ENCODE measurements at places on chromosomes 11 and 22. TPM values are rescaled to one million over a fixed set of nuclear protein-coding genes. Genes with fewer than 3 reads are reported as not detected.

DNA sequence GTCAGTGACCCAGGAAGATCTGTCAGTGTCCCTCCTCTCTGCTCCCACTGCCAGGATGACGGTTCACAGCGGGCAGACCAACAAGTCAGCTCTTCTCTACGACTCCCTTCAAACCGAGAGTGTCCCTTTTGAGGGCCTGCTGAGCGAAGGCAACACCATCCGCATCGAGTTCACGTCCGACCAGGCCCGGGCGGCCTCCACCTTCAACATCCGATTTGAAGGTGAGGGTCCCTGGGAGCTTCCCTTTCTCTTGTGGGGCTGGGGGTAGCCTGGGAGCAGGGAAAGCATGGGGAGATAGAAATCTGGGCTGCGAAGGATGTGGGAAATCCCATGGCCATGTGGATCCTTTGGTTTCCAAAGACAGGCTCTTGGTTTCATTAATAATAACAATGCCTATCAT, 118.4 kb upstream of the ASPHD2 start:
- H3K27me3 ChIP-seq: no peaks in the 10 kb centered on the region
- DNase-seq: no peak
- H3K36me3 ChIP-seq: no peaks in the 10 kb centered on the region
- no peak overlapping the region for H3K27ac ChIP-seq

GRCh38 chr11:17267576-17267975, 9.0 kb upstream of the NUCB2 start:
- DNase-seq: peak; percentile 1
- no peaks in the 10 kb centered on the region for H3K4me1 ChIP-seq
- H3K36me3 ChIP-seq: no peaks in the 10 kb centered on the region
- no peak overlapping the region for H3K4me3 ChIP-seq
- no peak overlapping the region for H3K27ac ChIP-seq
- no peaks in the 10 kb centered on the region for H3K27me3 ChIP-seq

GRCh38 chr11:31656051-31656450, 146.5 kb downstream of the ELP4 start:
- H3K27ac ChIP-seq: no peak overlapping the region
- no peaks in the 10 kb centered on the region for H3K36me3 ChIP-seq
- no peak for DNase-seq

- no peaks in the 10 kb centered on the region for H3K27me3 ChIP-seq
- H3K4me3 ChIP-seq: no peak overlapping the region
- peak; percentile 60 for DNase-seq
- no peaks in the 10 kb centered on the region for H3K36me3 ChIP-seq
- peaks cover 19% of the 10 kb centered on the region for H3K4me1 ChIP-seq
Measured at GRCh38 chr11:133425245-133425644, 107.1 kb downstream of the OPCML start.

- peak; percentile 37 for DNase-seq
- no peaks in the 10 kb centered on the region for H3K36me3 ChIP-seq
- peak overlapping the region; percentile 7 for H3K27ac ChIP-seq
- peaks cover 44% of the 10 kb centered on the region for H3K4me1 ChIP-seq
Measured at GRCh38 chr11:31141789-31142188, 227.8 kb downstream of the DCDC1 start.

GRCh38 chr11:75969626-75970308, 154.8 kb downstream of the UVRAG start:
- H3K4me3 ChIP-seq: no peak overlapping the region
- H3K27me3 ChIP-seq: no peaks in the 10 kb centered on the region
- no peak overlapping the region for H3K27ac ChIP-seq
- H3K36me3 ChIP-seq: no peaks in the 10 kb centered on the region

Gene PANX2
- polyA plus RNA-seq: 2.8 TPM

Gene MS4A15
- polyA plus RNA-seq: 0.14 TPM

Gene LAYN
- polyA plus RNA-seq: 7.9 TPM

Gene DGAT2
- 1.9 TPM for polyA plus RNA-seq

Data from GM23338 (cell line).